ENCODE measurements at places on chromosomes 11 and 22.

- peak; percentile 38 for DNase-seq
Observed at GRCh38 chr11:102322560-102322959, 5.3 kb downstream of the BIRC3 start.

DNA sequence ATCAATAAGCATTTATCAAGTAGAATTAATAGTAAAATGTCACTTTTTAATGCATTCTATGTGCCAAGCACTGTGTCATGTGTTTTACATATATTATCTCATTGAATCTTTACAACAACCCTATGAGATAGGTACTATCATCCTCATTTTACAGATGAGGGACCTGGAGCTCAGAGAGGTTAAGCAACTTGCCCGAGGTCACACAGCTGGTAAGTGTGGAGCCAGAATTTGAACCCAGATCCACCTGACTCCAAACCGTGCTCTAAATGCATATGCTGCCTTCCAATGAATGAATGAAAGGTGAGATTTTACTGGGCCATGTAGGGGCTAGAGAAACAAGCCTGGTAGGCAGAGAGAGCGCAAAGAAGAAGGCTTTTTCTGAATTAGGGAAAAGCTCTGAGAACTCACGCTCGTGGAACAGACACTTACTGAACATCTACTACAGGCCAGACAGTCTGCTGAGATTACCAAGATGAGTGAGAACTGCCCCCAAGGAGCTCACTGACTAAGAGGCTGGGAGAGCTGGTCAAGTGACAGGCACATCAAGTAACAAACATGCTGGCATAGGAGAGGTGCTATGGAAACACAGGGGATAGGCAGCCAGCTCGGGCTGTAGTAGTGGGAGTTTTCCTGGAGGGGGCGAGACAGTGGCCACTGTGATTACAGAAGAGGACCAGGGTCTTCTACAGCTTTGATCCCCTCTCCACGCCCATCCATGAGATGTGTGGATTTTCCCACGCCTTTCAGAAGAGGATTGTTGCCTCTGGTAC lies 4.4 kb downstream of the ABCG4 start:
- DNase-seq, result no peak

GRCh38 chr11:119509969-119510401 lies 87.0 kb upstream of the THY1 start:
- DNase-seq, result peak; percentile 10

- DNase-seq, result no peak
Observed at GRCh38 chr11:107916671-107917241, 11.5 kb upstream of the RAB39A start.

DNA sequence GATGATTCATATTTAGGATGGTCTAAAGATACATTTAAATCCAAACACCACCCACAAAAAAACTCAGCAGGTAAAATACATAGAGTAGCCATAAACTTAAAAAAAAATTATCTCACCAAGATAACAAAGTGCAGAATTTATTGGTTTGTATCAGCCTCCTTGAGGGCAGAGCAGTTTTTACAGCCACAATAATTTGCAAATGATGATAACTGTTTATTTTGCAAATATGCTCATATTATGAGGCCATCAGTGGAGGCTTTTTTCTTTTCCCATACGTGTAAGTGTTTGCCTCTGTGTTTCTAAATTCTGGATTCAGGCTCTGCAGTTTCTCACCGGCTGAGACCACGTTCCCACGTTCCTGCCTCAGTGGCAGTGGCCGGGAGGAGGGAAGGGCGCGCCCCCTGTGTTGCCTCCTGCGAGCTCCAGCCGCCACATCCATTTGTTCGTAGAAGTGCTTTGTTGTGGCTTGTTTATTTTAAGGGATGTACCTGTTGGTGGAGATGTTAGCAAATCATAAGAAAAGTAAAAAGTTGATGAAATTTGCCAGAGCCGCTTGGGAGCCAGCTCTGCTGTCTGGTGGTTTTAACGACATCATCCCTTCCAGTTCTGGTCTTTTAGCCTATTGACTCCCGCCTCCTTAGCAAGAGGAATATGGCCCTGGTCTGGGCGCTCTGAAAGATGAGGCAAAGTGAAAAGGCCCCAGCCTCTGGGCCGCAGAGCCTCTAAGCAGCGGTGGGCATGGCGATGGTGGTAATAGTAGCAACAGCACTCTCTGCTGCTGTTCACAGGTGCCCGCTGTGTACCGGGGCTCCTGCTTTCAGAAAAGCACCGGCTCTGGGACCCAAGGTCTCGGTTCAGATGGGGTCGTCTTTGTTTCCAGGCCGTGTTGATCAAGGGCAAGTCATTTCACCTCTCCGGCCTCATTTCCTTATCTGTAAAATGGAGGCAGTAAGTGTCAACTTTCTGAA lies 66.7 kb upstream of the PPARA start:
- DNase-seq, result peak; percentile 59

GRCh38 chr11:68962527-68963250 lies 18.1 kb downstream of the MRGPRD start:
- DNase-seq, result no peak

Measured in Caki2 (cell line).